ENCODE measurements at places on chromosomes 13 and 19. TPM values are rescaled to one million over a fixed set of nuclear protein-coding genes. Genes with fewer than 3 reads are reported as not detected.

COL4A1 gene
- total RNA-seq, result 43.2 TPM

CADM4 gene
- 1.2 TPM for total RNA-seq

SLC25A15 gene
- total RNA-seq, result 18.4 TPM

METTL21C gene
- not detected for total RNA-seq

WTIP gene
- 33.5 TPM for total RNA-seq

ZNF581 gene
- 12.3 TPM for total RNA-seq

MAP4K1 gene
- 0.55 TPM for total RNA-seq

ZNF723 gene
- total RNA-seq, result not detected

CBLC gene
- not detected for total RNA-seq

TNFSF13B gene
- 5.5 TPM for total RNA-seq

PCDH9 gene
- total RNA-seq, result 3.6 TPM

LRG1 gene
- not detected for total RNA-seq

NRTN gene
- not detected for total RNA-seq

RFC3 gene
- 35.2 TPM for total RNA-seq

NCAN gene
- under 0.01 TPM for total RNA-seq

GARIN5A gene
- not detected for total RNA-seq

ZIM2 gene
- not detected for total RNA-seq

CEACAM4 gene
- not detected for total RNA-seq

SOX1 gene
- not detected for total RNA-seq

ZNF544 gene
- total RNA-seq, result 44.8 TPM
